Glomerular endothelial cell (primary cell): ENCODE measurements at places on chromosomes 11 and 22. TPM values are rescaled to one million over a fixed set of nuclear protein-coding genes. Genes with fewer than 3 reads are reported as not detected.

DNA sequence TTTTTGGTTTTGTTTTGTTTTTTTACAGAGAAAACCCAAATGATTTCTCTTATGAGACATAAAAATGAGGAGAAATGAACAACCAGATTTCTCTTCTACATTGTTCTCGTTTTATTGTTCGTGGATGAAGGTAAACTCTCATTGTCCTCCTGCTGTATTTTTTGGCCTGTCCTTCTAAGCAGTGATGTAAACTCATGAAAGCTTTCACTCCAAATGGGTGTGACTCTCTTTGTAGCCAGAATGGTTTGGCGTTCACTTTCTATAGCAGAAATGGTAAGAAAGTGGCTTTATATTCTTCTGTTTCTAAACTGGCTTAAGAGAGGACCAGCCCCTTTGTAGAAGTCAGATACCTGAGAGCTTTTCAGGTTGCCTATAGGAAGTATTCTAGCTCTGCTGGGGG, 15.5 kb upstream of the BMAL1 start:
- DNase-seq, result no peak

The SDF2L1 gene
- total RNA-seq, result 54.7 and 56.6 TPM in 2 replicates

GRCh38 chr11:76152741-76153570, 53.3 kb downstream of the WNT11 start:
- no peak for DNase-seq

- no peak for DNase-seq
Observed at GRCh38 chr11:13111813-13112130, 102.7 kb downstream of the RASSF10 start.

- DNase-seq, result no peak
Observed at GRCh38 chr11:68925611-68926010, 21.9 kb downstream of the IGHMBP2 start.

The EIF4ENIF1 gene
- total RNA-seq, result 11.3 and 32.0 TPM in 2 replicates

DNA sequence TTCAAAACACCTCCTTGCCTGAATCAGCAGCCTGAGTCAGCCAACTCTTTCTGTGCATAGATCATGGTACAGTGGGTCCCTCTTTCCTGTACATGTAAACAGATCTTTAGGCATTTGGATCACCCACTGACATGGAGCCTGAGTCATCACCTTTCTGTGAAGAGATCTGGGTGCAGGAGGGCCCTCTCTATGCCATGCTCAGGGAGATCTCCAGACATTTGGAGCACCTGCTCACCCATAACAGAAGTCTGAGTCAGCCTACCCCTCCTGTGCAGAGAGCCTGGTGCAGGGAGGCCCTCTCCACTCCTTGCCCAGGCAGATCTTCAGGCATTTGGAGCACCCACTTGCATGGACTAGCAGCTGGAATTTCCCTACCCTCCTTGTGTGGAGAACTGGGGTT, 56.2 kb upstream of the GLYAT start:
- DNase-seq, result no peak

The KREMEN1 gene
- 0.68 and 2.3 TPM in 2 replicates for total RNA-seq

DNA sequence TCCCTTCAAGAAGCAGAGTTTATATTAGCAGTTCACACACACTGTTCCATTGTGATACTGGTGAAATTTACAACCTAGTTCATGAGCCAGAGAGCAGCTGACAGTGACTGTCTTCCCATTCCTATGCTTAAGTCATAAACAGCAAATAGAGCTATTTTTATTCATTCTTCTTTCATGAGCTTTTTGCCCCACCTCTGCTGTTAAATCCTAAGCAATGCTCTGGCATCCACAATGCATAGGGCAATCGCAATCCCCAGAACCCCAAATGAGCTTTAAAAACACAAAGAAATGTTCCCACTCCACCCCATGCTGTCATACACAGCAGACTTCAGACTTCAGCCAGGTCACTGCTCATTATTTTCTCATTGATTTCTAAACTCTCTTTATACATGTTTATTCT, 307.5 kb downstream of the ETS1 start:
- DNase-seq, result no peak

DNA sequence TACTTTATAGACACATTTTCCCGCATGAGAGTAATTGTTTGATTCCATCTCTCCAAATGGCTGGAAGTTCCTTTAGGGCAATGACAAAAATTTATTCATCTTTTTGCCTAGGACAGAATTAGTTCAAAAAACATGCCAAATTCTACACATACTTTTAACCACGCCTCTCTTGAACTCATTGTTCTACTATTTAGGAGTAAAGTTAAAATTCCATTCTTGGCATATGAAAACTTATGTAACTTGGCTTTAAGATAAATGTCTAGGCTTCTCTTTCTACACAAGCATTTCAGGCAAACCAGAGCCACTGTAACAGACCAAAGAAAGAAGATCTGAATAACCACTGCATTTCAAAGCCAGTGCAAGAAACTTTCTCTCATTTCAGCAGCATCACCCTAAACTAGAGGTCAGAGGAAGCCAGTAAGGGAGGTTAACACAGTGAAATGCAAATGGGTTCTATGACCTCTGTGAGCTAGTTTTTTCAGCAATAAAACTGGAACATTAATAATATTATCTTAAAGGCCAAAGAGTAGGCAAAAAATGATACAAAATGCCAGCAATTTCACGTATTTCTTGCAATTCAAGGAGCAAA, 73.0 kb downstream of the RSF1 start:
- DNase-seq, result no peak

DNA sequence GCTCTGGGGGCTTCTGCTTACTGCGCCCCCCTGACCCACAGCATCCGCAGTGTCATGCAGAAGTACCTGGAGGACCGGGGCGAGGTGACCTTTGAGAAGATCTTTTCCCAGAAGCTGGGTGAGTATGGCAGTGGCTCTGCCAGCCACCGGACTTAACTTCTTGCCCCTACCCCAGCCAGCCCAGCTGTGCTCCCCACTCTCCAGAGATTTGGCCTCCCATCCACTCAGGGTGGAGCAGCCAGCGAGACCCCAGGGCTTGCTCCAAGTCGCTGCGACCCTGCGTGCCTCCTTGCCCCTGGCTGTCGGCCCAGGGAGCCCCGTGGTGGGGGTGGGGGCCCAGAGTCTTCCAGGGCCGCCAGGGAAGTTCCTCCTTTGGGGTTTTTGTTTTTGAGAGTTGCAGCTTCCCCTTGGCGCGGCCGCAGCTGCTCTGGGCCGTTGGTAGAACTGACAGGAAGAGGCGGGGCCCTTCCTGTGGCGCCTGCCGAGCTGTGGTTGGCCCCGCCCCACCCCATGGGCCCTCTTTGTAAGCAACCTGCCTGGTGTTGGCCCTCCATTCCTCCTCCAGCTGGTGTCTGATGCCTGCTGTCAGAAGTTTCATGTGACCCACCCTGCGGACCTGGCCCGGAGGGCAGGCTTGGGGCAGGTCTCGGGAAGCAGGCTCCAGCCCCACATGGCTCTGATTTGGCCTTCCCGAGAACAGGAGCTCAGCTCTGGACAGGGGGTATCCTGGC, 11.1 kb downstream of the GRK2 start:
- DNase-seq, result no peak

GRCh38 chr11:38438091-38438490, 1840.1 kb upstream of the RAG2 start:
- DNase-seq, result no peak

DNA sequence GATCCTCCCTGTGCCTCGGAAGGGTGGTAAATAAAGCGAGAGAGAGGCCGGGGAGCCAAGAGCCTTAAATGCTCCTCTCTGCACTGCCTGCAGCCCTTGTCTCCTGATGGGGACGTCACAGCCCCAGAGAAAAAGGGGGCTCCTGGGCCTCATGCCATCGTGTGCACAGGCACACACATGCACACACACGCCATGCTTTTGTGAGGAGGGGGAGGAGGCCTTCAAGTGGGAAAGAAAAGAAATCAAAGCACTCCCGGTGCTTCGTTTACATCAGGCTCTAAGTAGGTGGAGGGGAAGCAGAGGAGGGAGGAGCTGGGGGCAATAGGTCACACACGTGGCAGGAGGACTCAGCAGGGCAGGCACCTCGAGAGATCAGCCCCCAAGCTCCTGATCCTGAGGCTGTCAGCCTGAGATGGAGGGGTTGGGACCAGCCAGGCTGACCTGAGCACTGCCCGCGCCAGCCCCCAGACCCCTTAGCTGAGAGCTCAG, 68.2 kb upstream of the NECTIN1 start:
- DNase-seq, result no peak

DNA sequence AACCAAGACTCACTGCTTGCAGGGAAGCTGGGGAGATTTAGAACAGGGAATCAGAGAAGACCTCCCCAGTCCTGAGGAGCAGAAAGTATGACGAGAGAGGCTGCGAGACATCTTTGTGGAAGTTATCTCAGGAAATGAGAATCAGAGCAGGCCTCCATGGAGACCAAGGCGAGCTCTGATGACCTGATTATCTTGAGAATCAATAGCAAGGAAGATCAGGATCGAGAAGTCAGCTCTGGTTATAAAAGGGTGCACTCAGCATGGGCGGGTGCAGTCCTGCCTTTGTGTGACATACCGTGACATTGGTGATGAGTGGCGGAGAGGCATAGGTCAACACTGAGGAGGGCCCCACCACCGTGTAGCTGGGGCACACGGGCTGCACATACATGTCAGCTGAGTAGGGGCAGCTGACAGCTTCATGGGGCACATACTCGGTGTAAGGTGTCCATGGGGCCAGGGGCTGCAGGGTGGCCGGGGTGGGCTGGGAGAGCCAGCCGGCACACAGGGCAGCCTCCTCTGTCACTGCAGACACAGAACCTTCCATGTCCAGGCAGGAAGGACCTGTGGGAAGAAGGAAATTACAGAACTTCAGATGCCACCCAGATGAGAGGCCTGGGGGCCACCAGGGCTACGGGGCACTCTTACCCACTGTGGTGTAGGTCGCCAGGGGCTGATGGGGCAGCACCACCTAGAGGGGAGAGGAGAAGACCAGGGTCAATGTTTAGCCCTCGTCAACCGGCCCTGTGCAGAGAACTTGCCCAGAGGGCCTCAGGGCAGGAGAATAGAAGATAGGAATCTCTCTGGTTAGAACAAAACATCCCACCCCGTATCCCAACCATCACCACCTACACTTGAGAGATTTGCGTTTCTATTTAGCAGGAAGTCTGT, 21.7 kb downstream of the POU2AF1 start:
- DNase-seq, result no peak

DNA sequence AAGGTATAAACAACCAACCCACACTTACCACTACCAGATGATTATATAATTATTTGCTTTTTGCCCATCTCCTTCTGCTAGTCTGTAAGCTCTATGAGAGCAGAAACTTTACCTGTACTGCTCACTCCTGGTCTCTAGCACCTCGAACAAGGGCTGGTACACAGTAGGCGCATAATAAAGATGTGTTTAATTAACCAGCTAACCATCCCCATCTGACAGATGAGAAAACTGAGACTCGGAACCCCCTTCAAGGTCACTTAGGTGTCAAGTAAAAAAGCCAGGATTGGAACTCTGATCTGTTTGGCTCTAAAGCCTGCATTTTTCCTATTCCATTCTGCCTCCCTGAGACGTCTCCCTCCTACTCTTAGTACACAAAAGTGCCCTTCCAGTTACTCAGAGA, 370.3 kb downstream of the TENM4 start:
- DNase-seq, result no peak

DNA sequence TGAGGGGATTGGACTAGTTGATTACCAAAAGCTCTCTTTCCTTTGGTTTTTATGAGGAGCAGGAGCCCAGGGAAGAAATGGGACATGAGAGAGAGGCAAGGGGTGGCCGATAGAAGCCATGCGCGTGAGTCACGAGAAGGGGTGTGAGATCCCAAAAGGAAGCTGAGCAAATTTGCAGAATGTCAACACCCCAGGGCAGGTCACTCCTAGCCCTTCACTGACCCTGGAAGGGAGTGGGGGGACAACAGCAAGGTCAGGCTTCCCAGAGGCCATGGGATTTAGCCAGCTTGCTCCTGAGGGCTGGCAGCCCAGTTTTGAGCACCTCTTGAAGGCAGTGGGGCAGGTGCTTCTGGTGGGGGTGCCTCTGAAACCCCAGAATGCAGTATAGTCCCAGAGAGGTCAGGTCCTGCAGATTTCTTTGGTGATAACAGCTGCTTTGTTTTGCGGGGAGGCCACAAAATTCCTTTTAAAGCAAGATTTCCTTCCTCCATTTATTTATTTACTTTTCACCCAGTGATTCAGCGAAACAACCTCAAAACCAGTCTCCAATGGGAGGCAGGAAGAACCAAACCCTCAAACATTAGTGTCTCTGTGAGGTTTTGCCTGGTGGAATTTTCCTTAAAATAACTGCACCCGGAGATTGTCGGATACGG, 40.1 kb upstream of the TIMP3 start:
- no peak for DNase-seq

DNA sequence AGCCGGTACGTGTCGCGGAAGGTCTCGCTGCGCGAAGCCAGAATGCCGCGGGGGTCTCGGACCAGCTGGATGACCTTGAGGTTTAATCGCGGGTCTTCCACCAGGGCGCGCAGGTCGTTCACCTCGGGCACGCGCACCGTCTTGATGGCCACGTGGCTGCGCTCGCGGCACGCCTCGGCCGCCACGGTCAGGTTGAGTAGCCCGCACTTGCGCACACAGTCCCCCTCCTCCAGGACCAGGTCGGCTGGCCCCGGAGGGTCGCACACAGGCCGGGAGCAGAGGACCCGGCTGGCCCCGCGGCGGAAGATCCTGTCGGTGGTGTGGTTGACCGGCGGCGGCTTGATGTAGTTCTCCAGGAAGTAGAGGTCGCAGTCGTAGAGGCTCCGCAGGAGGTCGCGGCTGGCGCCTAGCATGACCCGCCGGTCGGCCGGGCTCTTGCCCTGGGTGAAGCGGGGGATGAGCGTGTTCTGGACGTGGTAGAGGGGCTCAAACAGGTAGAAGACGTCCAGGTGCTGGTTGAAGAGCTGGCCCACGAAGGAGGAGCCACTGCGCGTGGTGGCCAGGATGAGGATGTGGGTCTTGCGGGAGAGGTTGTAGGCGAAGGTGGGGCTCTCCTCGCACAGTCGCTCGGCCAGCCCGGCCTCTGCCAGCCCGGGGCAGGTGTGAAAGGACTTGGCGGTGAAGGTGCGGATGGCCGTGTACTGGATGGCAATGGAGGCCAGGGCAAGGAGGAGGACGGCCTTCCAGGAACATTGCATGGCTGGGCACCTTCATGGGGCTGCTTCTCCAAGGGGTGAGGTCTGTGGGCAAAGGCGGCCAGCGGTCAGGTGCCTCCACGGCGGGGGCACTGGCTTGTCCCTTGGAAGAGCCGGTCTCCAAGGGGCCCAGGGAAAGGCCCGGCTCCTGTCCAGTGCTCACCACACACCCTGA, 15.0 kb downstream of the CHST1 start:
- DNase-seq, result no peak

The TESMIN gene
- 4.0 and 10.8 TPM in 2 replicates for total RNA-seq

- no peak for DNase-seq
Observed at GRCh38 chr22:49545606-49546005, 282.1 kb downstream of the BRD1 start.
